Activated CD4-positive, alpha-beta T cell treated with anti-CD3 and anti-CD28 coated beads, Interleukin-2, amount 50 U/mL, for 4 hours (primary cell): ENCODE measurements at places on chromosomes 12 and 14.

- DNase-seq, result no peak
These were observed 30.1 kb downstream of the E2F7 start for GRCh38 chr12:77035226-77035625.

GRCh38 chr14:100296106-100296651 lies 10.1 kb downstream of the SLC25A29 start:
- no peak for DNase-seq

DNA sequence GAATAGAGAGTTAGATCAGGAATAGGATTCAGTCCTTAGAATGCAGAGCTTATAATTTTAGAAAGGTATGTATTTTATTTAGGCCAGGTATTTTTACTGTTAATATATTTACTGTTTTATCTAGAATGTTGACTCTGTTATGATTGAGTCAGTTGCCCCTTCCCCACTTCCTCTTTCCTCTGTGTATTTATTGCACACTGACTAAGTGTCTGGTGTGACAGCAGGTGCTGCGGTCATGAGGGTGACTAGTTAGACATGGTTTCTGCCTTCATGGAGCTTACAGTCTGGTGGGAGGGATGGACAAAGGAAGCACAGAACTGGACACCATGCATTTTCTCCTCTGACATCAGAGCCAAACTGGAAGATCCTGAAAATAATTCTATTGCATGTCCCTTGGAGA lies 159.8 kb downstream of the CACNA1C start:
- DNase-seq, result no peak

GRCh38 chr12:103745962-103746361 lies 95.1 kb downstream of the NT5DC3 start:
- no peak for DNase-seq

DNA sequence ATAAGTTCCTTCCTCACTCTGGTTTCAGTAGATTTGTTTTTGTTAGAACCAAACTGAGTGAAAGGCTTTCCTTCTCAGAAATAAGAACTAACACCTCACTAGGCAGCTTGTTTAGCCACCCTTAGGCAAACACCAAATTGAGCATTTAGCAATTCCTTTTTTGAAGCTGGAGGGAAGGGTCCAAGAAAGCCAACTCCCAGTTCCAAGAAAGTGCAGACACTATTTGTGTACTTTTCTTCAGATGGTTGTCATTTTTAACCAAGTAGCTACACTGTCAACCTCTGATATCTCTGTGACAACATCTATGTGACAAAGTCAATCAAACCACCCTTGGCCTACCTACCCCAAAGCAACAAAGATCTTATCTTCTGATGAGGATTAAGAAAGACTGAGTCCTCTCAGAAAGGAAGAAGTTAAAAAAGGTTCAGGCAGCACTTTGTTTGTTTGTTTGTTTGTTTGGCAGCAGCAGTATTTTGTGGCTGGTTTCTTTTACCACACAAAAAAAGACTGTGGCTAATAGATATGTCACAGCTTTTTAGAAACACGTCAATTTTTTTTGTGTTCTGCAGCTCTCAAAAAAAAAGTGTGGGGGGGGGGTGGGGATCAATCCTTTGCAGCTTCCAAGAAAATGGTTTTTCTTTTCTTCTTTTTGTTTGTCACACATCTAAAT lies 203.8 kb downstream of the CRADD start:
- DNase-seq, result no peak

DNA sequence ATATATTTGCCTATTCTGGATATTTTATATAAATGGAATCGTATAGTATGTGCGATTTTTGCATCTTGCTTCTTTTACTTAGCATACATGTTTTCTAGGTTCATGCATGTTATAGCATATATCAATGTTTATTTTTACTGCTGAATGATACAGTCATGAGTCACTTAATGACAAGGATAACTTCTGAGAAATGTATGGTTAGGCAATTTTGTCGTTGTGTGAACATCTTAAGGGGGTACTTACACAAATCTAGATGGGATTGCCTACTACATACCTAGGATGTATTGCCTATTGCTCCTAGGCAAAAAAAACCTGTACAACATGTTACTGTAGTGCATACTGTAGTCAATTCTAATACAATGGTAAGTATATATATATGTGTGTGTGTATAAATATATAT lies 8.8 kb downstream of the USP15 start:
- DNase-seq, result no peak

DNA sequence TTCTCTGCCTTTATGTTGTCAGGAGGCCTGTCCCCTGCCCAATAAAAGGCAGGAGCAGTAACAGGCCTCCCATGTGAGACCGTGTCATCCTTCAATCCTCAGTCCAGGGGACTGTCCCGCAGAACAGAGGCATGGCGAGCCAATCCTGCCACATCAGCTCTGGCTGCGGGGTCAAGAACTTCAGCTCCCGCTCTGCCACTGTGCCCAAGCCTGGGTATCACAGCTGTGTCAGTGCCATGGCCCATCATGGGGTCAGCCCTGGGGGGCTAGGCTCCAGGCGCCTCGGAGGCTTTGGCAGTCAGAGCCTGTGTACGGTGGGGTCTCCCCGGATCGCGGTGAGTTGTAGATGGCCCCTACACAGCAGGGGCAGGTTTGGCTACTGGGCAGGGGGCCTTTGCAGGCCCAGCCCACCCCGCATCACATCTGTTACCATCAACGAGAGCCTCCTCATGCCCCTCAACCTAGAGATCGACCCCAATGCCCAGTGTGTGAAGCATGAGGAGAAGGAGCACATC lies 19.9 kb upstream of the KRT83 start:
- DNase-seq, result no peak

DNA sequence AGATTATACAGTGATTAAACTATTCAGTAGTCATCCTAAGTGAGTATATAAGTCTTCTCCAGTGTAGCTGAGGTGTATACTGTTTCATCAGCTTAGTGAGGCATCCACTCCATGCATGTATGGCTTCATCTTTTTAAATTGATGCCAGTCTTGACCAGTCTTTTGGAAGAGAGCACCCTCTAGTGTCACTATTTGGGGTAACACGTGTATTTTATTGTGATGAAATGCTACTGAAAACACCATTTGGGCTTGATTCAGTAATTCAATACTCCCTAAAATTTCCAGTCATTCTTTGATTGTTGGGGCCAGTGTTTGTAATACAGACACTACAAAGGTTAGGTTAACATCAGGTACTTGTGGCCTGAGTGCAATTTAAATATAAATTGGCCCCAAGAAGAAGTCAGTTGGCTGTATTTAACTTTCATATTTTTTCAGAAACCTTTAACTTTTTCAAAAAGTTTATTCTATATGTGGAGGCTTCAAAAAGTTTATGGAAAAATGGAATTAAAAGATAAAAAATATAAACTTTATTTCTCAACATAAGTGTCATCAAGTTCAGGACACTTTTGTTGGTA lies 35.3 kb downstream of the MIPOL1 start:
- DNase-seq, result no peak

GRCh38 chr12:29081101-29081500 lies 68.0 kb upstream of the FAR2 start:
- DNase-seq, result no peak

- DNase-seq, result no peak
These were observed 5.8 kb downstream of the PLEKHD1 start for GRCh38 chr14:69490219-69490918.

GRCh38 chr14:50225067-50225973 lies 6.1 kb downstream of the SOS2 start:
- DNase-seq, result no peak

GRCh38 chr14:100982762-100983161 lies 79.2 kb upstream of the RTL1 start:
- DNase-seq, result no peak
